ENCODE measurements at places on chromosomes 2 and 18.

DNA sequence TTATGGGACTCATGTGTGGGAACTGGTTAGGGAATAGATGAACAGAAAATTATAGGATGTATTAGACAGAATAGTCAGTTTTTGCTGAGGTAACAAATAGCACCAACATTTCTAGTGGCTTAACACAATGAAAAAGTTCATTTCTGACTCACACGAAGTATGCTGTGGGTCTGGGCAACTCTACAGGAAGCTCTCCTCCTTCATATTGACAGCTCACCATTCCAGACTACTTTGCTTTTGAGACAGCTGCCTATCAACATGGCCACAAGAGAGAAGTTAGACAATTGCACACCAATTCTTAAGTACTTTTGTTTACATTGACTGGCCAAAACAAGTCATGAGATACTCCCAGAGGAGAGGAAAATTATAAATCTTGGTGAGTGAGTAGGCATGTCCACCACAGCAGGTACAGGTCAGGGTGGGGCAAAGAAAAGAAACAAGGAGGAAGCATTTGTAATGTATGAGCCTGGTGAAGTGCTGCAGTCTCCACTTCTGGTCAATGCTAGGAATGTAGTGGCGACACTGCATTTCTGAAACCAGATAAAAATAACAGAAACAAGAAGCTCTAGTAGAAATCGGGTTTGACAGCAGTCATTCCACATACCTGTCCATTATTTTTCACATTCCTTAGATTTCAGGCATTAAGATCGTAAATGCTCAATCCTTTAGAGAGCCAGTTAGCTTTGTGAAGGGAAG, 141.6 kb downstream of the ICOS start:
- DNase-seq, result no peak

DNA sequence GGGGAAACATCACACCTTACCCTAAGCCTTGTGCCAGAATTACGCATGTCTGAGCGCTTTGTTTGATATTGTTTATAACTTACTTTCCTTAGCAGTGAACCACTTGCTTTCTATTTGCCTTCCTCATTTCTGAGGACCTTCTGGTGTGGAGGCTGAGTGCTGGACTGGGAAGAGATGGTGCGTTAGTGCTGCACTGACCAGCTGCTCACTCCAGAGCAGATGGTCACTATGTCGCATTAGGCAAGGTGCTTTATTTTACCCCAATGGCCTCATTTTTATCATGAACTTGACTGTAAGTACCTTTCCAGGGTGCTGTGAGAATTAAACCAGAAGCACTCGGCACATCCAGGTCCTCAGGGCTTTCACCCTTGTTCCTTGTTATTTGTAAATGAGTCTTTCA, 46.6 kb upstream of the TMEM18 start:
- no peak for DNase-seq

DNA sequence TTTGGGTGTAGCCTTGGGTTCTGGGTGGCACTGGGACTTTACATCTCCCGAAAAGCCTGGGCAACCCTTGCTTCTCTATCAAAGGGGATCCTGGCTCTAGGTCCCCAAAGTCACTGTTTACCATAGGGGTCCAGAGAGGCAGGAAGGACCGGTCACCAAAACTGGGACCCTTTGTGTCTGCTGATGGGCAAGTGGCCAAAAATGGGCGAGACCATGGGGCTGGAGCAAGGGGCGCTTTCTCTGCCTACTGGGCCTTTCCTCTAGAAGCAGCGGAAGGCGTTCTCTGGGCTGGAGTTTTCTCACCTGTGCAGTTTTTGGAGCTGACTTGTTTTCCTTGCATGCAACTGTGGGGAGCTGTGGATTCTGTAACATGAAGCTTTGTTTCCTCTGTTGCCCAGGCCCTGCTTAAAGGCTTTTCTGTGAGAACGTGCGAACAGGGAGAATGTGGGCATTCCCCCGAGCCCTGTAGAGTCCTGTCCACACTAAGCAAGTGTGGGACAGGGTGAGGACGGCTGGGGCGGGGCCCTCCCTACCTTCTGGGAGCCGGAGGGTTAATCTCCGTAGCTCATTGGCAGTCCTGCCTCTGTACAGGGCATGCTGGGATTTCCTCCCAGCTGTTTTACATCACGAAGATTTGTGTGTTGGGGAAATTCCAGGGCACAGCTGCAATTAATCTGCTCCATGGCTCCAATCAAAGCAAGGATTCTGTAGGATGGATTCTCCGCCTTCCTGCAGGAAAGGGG, 50.2 kb downstream of the TGOLN2 start:
- DNase-seq, result no peak

GRCh38 chr2:111247491-111247890, 126.8 kb downstream of the BCL2L11 start:
- DNase-seq, result no peak

DNA sequence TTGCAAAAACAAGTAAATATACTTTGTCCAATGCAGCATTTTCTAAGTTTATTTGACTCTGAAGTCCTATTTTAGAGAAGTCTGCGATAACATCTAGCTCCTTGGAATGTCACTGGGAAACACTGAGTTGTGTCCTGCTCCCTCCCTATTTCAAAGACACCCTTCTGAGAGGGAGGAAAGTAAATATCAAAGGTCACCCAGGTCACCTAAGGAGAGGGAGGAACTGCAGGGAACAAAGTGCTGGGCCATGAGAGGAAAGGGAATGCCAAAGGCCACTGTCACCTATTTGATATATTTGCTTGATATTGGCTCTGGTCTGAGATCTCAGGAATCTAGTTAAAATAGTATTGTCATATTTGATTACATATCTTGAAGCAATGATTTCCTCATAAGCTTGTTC, 201.3 kb downstream of the GCA start:
- no peak for DNase-seq

DNA sequence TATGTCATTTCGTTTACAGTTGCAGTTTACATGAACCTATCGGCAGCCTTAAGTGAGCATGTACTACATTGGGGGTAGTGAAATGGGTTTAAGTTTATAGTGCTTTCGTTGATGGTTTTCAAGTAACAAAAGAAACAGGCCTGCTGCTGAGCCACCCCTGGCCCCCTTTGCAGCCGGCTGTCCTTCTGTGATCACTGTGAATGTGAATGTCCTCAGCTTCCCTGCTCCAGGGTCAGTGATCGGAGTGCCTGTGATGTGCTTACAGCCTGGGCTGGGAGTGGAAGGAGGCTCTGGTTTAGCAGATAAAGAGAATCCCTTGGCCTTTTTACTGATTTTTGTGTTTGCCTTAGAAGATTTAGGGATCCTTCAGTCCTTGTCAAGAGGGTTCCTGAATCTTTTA, 154.2 kb downstream of the FAM210A start:
- DNase-seq, result no peak

DNA sequence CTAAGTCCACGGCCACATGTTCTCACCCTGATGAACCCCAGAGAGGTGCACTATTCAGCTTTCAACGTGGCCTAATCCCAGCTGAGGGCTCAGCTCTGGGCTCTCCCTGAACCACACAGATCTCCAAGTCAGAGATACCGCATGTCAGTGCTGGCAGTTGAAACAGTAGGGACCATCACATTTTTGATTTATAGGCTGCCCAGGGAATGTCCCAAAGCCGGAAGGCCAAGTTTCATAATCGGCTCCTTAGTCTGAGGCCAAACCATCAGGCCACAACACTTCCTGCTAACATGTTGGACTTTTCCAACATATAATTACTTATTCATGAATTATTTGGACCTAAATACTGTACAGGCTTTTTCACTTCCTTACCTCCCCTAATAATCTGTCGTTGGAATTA, 91.9 kb upstream of the KLHL29 start:
- DNase-seq, result no peak

- DNase-seq, result no peak
These were observed 389.6 kb downstream of the TRIB2 start for GRCh38 chr2:13106302-13106701.

DNA sequence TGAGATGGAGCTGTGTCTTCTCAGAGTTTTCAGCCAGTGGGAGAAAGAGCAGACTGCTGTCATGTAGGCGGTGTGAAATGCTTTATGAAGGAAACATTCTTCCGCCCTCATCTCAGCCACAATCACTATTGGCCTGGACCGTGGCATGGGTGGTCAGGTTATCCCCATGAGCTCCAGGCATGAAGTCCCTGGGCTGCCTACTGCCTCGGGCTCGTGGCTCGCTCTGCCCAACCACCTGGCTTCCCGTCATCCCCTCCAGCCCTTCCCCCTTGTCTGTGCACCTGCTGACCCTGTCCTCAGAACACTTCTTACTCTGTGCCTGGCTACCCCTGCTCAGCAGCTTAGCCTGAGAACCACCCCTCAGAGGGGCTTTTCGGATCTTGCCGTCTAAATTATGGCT, 15.5 kb downstream of the COLEC11 start:
- no peak for DNase-seq

- DNase-seq, result no peak
These were observed 787 bp upstream of the ADGRF3 start for GRCh38 chr2:26347286-26347865.

DNA sequence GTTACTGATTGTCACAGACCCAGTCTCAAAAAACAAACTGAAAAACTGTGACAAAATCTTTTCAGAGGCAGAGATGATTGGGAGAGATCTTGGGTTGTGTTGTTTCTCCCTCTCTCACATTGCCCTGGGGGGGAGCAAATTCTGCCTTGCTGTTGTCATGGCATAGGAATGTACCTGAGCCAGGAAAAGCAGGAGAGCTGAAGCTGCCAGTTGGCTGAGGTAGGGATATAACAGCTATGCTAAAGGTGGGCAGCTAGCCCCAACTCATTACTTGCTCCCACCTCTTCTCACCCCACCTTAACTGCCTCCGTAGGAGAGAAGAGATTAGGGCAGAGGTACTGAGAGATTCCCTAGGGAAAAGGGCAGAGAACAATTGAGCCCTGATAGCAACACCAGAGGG, 299.3 kb downstream of the OSR1 start:
- no peak for DNase-seq

- DNase-seq, result no peak
These were observed 107.6 kb upstream of the MAP3K20 start for GRCh38 chr2:172968061-172968469.

GRCh38 chr2:18650221-18650620, 60.9 kb upstream of the NT5C1B start:
- DNase-seq, result no peak

DNA sequence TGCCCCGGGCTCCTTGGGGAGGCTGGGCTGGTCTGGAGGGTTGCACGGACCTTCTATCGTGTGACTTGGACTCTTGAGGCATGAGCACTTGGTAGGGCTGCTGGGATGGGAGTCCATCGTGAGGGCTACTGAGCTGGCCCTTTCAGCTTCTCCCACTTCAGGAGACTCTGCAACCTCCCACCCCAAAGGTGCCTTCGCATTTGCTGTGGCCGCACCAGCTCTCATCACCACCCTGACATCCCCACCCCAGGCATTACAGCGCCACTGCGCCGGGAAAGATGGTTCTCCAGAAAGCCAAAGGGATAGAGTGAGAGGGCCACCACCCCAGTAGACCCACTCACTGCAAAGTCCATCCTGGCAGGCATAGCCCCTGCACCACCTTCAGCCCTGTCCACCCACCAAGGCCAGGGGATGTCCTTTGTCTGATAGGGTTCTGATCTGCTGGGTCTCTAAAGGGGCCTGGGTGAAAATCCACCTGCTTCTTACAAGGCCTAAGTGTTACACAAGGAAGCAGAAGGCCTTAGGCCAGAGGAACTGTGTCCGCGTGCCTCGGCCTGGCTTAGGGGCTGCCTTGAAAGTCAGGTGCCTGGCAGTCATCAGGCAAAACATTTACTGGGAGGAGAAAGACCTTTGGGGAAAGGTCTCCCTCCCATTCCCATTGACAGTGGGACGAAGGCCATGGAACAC, 5.1 kb downstream of the EHD3 start:
- no peak for DNase-seq

GRCh38 chr2:216956820-216957493, 97.1 kb upstream of the TNP1 start:
- no peak for DNase-seq

DNA sequence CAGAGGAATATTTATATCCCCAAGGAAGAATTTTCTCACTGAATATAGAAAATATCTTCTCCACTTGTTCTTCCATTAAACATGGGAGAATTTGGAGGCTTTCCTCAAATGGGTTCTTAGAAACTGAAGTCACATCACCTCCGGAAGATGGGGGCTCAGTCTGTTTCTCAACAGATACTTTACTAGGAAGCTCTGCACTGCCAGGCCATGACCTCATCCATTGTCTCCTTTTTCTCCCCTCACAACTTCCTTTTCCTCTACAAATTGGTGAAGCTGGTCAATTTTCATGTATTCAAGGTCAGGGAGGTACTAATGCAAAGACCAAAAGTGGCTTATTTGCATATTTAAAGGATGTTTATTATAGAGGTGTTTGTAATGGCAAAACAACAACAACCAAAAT, 173.1 kb downstream of the RNF152 start:
- DNase-seq, result no peak

GRCh38 chr2:207182911-207183310, 17.2 kb upstream of the KLF7 start:
- no peak for DNase-seq

- peak; percentile 17 for DNase-seq
These were observed 30.2 kb downstream of the NYAP2 start for GRCh38 chr2:225429717-225430116.

DNA sequence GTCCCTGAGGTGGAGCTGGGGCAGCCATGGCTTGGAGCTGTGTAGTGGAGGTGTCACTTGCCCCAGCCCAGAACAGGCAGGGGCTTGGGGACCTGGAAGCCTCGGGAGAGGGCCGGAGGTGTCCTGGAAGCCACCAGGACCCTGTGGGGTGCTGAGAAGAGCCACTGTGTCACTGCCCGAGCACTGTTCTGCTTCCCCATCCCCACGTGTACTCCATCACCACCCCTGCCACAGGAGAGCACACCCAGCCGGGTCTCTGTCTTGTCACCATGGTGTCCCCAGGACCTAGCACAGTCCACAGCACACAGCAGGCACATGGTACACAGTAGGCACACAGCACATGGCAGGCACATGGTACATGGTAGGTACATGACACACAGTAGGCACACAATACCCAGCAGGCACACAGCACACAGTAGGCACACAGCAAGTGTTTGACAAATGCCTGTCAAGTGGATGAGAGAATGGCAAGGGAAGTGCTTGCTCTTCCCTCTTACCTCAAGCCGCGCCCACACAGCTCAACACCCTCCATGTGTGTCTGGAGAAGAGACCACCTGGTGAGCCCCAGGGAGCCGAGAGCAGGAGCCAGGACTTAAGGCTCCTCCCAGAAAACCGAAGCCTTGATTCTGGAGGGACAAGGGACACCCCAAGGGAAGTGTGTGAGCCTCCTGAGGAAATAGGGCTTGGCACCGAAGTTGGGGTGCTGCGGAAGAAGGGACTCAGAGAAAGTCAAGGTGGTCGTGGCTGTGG, 13.3 kb downstream of the MBP start:
- no peak for DNase-seq

- DNase-seq, result no peak
These were observed 42.4 kb upstream of the TACR1 start for GRCh38 chr2:75241696-75242095.
